ENCODE measurements at places on chromosomes 5 and 9.

GRCh38 chr9:114098936-114099668 is at the start of gene KIF12:
TSS of gene KIF12 (minus strand) at chr9:114099292. CDS start at chr9:114099276, 16 bp downstream.
- peak; percentile 93 for DNase-seq

DNA sequence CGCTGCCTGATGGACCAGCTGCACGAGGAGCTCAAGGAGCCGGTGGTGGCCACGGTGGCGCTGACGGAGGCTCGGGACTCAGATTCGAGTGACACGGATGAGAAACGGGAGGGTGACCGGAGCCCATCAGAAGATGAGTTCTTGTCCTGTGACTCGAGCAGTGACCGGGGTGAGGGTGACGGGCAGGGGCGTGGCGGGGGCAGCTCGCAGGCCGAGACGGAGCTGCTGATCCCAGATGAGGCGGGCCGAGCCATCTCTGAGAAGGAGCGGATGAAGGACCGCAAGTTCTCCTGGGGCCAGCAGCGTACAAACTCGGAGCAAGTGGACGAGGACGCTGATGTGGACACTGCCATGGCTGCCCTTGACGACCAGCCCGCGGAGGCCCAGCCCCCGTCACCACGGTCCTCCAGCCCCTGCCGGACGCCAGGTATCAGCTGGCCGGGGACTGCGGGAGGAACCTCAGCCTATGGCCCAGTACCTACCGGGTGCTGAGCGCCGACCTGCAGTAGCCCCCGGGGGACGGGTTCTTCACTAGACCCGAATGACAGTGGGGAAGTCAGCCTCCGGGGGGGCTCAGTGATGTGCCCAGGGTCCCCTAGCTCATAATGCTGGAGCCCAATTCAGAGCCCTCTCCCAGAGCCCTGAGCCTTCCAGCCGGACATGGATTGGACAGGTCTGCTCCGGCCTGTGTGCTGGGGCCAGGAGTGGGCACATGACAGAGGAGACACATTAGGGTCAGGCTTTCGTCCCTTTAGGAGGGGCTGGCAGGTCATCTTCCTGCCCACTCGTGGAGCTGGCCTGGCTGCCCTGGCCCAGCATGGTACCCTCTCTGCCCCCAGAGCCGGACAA is 33.0 kb downstream of the USP20 start:
- DNase-seq = no peak

DNA sequence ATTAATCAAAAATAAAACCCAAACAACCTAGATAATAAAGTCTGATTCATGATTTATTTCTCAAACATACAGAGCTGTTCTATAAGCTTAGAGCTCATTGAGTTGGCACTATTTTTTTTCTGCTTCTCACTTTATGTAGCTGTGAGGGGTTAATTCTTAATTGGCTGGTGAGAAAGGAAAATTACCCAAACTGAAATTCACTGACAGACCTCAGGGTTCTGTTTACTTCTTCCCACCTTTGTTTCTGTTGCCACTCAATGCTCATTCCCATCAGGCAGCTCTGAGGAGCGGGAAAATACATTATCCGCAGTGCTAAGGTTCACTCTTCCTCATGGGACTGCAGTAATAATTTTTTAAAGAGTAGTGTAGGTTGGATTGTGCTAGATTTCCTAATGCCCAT is 139.9 kb downstream of the KCTD16 start:
- DNase-seq = no peak

- no peak for DNase-seq
Measured at GRCh38 chr5:141717043-141717442, 35.0 kb upstream of the ARAP3 start.

- DNase-seq = no peak
Measured at GRCh38 chr5:92455011-92455410, 1071.9 kb upstream of the ARRDC3 start.

GRCh38 chr5:76271836-76272235 is 131.2 kb upstream of the IQGAP2 start:
- no peak for DNase-seq

- DNase-seq = no peak
Measured at GRCh38 chr9:135230817-135231520, 143.5 kb downstream of the OLFM1 start.

DNA sequence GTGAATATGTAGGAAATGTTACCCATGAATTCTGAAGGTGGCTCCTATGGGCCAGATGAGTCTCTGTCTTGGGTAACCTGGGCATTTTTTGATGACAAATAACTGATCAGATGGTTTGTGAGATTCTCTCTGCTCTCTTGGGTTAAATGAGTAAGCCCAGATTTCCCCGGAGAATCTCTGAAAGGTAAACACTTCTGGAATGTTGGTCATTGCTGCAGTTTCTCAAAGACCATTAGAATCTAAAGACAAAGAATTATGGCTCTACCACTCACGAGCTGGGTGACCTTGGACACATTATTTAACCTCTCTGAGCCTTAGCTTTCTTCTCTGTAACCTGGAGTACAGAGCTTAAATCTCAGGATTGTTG is 191.2 kb downstream of the DAB2IP start:
- DNase-seq = no peak

DNA sequence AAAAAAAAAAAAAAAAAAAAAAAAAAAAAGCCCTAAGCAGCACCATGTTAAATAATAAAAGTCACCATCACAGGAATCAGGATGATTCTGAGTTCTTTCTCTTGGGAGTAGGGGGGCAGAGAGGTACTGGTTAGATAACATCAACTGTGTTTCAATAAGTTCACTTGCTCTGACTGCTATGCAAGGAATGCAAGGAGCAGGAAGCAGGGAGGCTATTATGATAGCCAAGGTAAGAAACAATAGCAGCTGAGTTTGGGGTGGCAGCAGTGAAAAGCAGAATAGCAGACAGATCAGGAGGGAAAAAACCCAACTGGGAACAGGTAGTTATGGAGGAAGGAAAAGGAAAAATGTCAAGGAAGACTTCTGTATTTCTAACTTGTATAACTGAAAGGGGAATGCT is 8.2 kb downstream of the CEP120 start:
- DNase-seq = no peak

DNA sequence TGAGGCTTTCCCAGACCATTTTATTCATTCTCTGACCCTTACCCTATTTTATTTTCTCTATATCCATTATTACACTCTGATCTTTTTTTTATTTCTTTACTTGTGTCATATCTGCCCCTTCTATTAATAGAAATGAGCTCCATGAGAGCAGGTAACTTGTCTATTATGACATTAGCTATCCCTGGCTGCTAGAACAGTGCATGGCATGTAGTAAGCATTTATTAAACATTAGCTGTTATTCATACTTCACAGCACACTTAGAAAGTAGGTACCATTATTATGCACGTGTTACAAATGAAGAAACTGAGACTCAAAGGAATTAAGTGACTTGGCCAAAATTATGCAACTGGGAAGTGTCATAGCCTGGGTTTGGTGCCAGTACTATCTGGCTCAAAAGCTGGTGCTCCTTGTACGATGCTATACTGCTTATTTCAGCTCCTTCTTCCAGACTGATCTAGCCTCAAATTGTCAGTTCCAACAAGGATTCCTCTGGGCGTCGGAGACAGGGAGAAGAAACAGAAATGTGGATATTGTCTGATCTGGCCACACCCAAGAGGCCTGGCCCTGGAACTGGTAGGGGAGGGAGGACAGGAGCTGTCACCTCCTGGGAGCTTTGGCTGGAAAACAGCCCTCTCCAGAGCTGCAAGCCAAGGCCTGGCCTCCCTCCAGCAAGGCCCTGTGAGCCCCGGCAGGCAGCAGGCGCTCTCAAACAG is 10.8 kb upstream of the NIPAL4 start:
- no peak for DNase-seq

DNA sequence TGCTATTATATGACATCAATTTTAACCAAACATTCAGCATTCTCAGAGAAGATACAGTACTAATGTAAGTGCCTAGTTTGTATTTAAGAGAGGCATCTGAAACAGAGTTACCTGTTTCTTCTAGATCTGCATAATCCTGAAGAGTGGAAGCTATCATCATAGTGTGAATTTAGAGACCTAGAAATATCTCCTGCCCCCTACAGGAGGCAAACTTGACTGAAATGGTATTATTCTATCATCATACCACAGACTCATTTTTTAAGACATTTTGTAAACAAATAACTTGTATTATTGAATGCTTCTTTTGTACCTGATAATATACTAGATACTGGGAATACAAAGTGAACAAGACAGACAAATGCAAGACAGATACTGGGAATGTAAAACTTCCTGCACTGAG is 216.8 kb upstream of the RPS23 start:
- DNase-seq = peak; percentile 1

DNA sequence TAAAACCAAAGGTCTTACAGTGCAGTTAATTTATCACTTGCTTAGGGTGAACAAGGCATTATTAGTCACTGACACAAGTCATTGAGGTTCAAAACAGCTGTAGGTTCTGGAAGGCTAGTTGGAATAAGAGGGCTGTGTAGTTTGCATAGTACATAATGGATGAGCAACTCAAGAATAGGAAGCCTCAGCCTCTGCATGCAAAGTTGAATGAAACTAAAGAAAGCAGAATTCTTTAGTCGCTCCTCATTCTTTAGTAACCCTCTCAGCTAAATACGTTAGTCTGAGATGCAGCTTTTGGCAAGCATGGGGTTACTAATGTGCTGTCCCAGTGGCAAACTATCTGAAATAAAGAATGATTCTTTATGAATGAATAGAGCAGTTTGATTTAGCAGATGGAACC is 74.2 kb downstream of the ADGRV1 start:
- DNase-seq = no peak

All from ACHN (cell line).